ENCODE measurements at places on chromosomes 5 and 9. TPM values are rescaled to one million over a fixed set of nuclear protein-coding genes. Genes with fewer than 3 reads are reported as not detected.

FRMPD1 gene
- total RNA-seq, result not detected

SUSD3 gene
- total RNA-seq, result 70.7 TPM

CDK9 gene
- total RNA-seq, result 89.3 TPM

FOXI1 gene
- total RNA-seq, result not detected

SLC25A48 gene
- total RNA-seq, result not detected

GCNT4 gene
- total RNA-seq, result 3.3 TPM

NR2F1 gene
- total RNA-seq, result not detected

COL23A1 gene
- 0.20 TPM for total RNA-seq

CARTPT gene
- not detected for total RNA-seq

GPR151 gene
- total RNA-seq, result not detected

HMGCS1 gene
- total RNA-seq, result 116 TPM

SMU1 gene
- total RNA-seq, result 26.1 TPM

HTR4 gene
- not detected for total RNA-seq

TTC16 gene
- 0.62 TPM for total RNA-seq

ORM2 gene
- total RNA-seq, result not detected

CACNA1B gene
- total RNA-seq, result 0.04 TPM

NDUFA8 gene
- 40.7 TPM for total RNA-seq

ANXA1 gene
- total RNA-seq, result 63.1 TPM

TRIM7 gene
- 4.8 TPM for total RNA-seq

PCDHB8 gene
- total RNA-seq, result not detected

URM1 gene
- 77.9 TPM for total RNA-seq

WWC1 gene
- total RNA-seq, result 1.9 TPM

SUSD1 gene
- total RNA-seq, result 1.2 TPM

SLCO4C1 gene
- total RNA-seq, result 0.07 TPM

All from activated naive CD4-positive, alpha-beta T cell treated with anti-CD3 and anti-CD28 coated beads, Interleukin-2, amount 50 U/mL, for 72 hours (primary cell).